ENCODE measurements at places on chromosomes 7 and 10.

GRCh38 chr10:3552281-3552680 lies 232.7 kb downstream of the KLF6 start:
- no peak for DNase-seq

GRCh38 chr7:112377593-112377992 lies 72.7 kb upstream of the IFRD1 start:
- no peak for DNase-seq

GRCh38 chr7:153522261-153522660 lies 529.9 kb upstream of the DPP6 start:
- no peak for DNase-seq

DNA sequence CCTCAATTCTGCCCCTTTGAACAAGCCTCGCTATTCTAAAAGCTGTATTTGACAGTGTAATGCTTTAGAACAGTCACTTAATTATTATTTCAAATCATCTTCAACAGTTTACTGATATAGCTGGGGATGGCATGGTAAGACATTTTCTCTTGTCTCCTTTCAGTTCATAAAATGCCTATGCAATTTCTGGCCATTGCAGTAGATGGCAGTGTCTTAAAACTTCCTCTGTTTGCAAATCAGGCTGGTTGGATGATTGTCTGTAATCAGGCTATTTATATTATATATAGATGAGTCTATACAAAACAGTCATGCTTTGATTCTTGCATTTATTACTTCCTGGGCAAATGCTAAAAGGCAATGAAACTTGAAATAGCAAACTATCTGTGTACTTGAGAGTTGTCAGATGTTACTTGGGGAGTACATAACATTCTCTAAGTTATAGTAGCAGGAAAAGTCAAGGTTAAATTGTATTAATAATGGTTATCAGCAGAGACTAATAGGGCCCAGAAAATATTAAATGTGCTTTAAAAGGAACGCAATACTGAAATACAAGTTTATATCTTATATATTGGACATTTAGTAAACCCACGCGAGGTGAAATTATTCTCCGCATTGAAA lies 55.5 kb upstream of the LHFPL3 start:
- DNase-seq, result no peak

DNA sequence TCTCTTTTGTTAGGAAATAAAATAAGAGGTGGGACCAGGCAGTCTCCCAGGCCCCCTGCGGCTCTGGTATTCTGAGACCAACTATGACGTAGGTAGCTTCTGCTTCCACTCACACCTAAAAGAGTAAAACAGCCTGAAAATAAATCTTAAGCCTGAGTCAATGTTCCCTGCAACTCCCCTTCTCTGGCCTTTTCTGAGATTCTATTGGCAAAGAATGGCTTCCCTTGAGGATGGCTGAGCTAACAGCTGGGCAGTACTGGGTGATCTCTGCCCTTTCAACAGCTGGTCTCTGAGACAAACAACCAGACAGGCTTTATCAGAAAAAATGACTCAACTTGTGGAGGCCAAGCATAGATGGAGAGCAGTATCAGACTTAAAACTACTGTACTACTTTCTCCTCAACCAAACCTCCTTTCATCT lies 58.7 kb downstream of the CREB3L2 start:
- DNase-seq, result no peak

GRCh38 chr10:17239345-17240085 lies 11.5 kb downstream of the VIM start:
- no peak for DNase-seq

DNA sequence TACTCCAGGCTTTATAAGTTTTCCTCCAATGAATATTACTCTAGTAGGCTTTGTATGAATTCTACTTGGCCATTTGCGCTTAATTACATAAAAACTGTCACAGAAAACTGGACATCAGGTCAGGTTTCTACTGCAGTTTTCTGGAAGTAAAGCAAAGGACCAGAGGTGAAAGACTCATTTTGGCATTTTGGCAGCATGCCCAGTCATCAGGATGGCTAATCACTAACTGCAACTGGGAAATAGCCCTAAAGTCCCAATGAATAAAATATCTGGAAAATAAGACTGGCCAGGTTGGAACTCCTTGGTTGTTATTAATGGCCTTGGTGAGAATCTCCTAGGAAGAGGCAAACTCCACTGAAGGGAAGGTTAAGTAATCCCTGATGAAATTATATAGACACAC lies 75.5 kb downstream of the COPG2 start:
- no peak for DNase-seq

DNA sequence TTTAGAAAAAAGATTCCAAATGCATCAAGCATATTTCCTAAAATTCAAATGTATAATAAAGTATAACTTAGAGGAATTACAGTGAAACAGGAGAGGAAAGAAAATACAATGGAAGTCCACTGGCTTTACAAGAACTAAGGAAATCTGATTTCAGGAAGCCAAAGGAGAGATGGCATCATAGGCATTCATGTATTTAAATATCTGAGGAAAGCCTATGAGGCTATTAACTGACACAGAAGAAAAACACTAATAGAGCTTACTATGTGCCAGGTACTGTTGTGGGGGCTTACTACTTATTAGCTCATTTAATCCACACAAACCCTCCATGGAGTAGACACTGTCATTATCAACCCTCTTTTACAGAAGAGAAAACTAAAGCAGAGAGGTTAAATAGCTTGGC lies 92.2 kb downstream of the SRPK2 start:
- no peak for DNase-seq

GRCh38 chr10:72291019-72291532 lies 17.4 kb downstream of the DDIT4 start:
- peak; percentile 42 for DNase-seq

GRCh38 chr10:113527211-113527906 lies 25.5 kb upstream of the HABP2 start:
- no peak for DNase-seq

GRCh38 chr10:29955329-29955935 lies 104.0 kb downstream of the JCAD start:
- DNase-seq, result no peak

GRCh38 chr7:94823947-94824346 lies 83.4 kb upstream of the PPP1R9A start:
- no peak for DNase-seq

GRCh38 chr10:128263891-128264688 lies 137.9 kb upstream of the MKI67 start:
- DNase-seq, result peak; percentile 40

GRCh38 chr10:122302315-122302714 lies 31.2 kb downstream of the BTBD16 start:
- DNase-seq, result no peak

Measured in CD4-positive, alpha-beta T cell treated with Interleukin-4 for 4 hours (primary cell).